Smooth muscle cell of trachea (primary cell): ENCODE measurements at places on chromosomes 5 and 9. TPM values are rescaled to one million over a fixed set of nuclear protein-coding genes. Genes with fewer than 3 reads are reported as not detected.

LEAP2 gene
- 0.15 and 0.50 TPM in 2 replicates for total RNA-seq

PCDHB2 gene
- 0.58 and 3.0 TPM in 2 replicates for total RNA-seq

DOCK2 gene
- total RNA-seq: 3.1 and 12.2 TPM in 2 replicates

NDST1 gene
- 63.0 and 103 TPM in 2 replicates for total RNA-seq

N4BP3 gene
- total RNA-seq: 1.7 and 2.2 TPM in 2 replicates

IL4 gene
- total RNA-seq: not detected in 2 replicates

ABO gene
- total RNA-seq: not detected in 2 replicates

SPINK7 gene
- total RNA-seq: not detected in 2 replicates

RGS3 gene
- total RNA-seq: 49.2 and 74.1 TPM in 2 replicates

MZB1 gene
- not detected in 2 replicates for total RNA-seq

UBE2QL1 gene
- total RNA-seq: under 0.01 TPM in 1 of 2 replicates, not detected in the other

TLN1 gene
- 445 and 453 TPM in 2 replicates for total RNA-seq

TEX48 gene
- not detected in 2 replicates for total RNA-seq

BHMT gene
- total RNA-seq: 0.15 TPM in 1 of 2 replicates, not detected in the other

CCDC192 gene
- not detected in 2 replicates for total RNA-seq

GCNT4 gene
- total RNA-seq: 1.6 and 2.3 TPM in 2 replicates

PCDHA12 gene
- total RNA-seq: under 0.01 TPM in 1 of 2 replicates, not detected in the other

HSPA9 gene
- 261 and 308 TPM in 2 replicates for total RNA-seq

SLC46A2 gene
- not detected in 2 replicates for total RNA-seq

PCDHB12 gene
- total RNA-seq: 0.15 and 0.33 TPM in 2 replicates

IRX2 gene
- total RNA-seq: 2.0 and 6.1 TPM in 2 replicates

MLANA gene
- not detected in 2 replicates for total RNA-seq

NUTM2F gene
- not detected in 2 replicates for total RNA-seq

TRPM6 gene
- under 0.01 TPM in 2 replicates for total RNA-seq

NR2F1 gene
- total RNA-seq: 55.4 and 99.6 TPM in 2 replicates

SIT1 gene
- total RNA-seq: 0.29 TPM in 1 of 2 replicates, not detected in the other

PRDM9 gene
- total RNA-seq: not detected in 2 replicates

BTNL9 gene
- total RNA-seq: not detected in 2 replicates

CARD6 gene
- 18.7 and 24.0 TPM in 2 replicates for total RNA-seq

SLC36A2 gene
- total RNA-seq: not detected in 2 replicates

EIF4E1B gene
- not detected in 2 replicates for total RNA-seq

REEP2 gene
- 8.4 and 25.1 TPM in 2 replicates for total RNA-seq

PAEP gene
- total RNA-seq: not detected in 2 replicates

SH3TC2 gene
- total RNA-seq: 1.5 and 3.3 TPM in 2 replicates

P4HA2 gene
- 225 and 590 TPM in 2 replicates for total RNA-seq

GRXCR2 gene
- not detected in 2 replicates for total RNA-seq

GPR151 gene
- not detected in 2 replicates for total RNA-seq

BTNL3 gene
- total RNA-seq: not detected in 2 replicates

PKD2L2 gene
- not detected in 2 replicates for total RNA-seq

CAPSL gene
- total RNA-seq: not detected in 2 replicates

SYNPO gene
- total RNA-seq: 3.3 and 12.9 TPM in 2 replicates

PTGS1 gene
- 44.8 and 67.8 TPM in 2 replicates for total RNA-seq

MEGF9 gene
- total RNA-seq: 12.9 and 18.5 TPM in 2 replicates
